ENCODE measurements at places on chromosomes 5 and 9.

- no peak for DNase-seq
Observed at GRCh38 chr9:91074866-91075265, 273.2 kb downstream of the SYK start.

DNA sequence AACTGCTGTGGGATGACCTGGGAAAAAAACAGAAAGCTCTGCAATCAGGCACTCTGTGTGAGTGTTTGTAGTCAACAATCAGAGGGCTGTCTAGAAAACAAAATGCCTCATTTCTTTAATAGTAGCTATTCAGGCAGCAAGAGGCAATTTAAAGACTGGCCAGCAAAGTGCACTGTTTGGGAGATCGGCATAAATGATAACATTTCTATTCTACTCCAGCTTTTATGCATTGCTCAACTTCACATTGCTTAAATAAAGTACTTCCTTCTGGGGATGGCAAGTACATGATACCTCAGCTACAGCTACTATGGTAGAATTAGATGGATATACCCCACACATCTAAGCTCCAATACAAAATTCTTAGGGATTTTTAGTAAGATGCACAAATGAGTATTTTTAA is 193.1 kb downstream of the DCP2 start:
- DNase-seq = no peak

DNA sequence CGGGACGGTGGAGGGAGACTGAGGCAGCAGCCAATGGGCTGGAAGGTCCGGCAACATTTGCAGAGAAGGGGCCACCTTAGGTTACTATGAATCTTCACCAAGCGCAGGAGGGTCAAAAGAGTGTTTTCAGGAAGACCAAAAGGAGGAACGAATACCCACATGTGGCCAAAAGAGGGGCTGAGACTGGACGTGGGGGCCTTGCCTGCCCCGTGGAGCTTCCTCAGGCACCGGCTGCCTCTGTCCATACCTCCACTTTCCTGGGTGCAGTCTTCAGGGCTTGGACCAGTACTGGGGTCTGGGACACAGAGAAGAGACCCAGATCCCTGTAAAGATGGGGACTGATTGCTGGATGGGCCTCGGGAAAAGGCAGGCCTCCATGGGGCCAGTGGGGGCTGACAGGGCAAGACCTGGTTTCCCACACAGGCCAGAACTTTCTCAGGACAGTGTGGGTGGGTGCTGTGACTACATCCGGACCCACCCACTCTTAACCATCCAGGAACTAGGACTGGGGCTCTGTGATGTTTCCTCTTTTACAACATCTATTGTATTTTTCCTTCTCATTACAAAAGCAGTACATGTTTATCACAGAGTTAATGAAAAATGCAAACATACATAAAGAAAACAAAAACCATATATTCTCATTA is 294.7 kb downstream of the ZSWIM6 start:
- no peak for DNase-seq

DNA sequence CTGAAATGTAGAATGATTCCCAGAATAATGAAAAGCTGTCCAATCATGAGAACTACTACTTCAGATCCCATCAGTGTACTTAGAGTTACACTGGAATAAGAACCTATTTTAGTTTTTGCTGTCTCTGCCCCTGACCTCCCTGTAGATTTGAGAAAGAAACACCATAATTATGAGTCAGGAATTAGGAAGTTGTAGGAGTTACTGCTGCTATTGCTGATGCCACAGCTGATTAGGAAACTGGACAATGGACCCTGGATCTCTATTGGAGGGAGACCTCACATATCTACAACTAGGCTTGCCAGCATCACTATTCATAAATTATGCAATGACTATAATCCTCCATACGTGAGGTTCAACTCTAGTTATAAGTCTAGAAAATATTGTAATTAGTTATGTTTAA is 48.8 kb upstream of the EDIL3 start:
- DNase-seq = no peak

DNA sequence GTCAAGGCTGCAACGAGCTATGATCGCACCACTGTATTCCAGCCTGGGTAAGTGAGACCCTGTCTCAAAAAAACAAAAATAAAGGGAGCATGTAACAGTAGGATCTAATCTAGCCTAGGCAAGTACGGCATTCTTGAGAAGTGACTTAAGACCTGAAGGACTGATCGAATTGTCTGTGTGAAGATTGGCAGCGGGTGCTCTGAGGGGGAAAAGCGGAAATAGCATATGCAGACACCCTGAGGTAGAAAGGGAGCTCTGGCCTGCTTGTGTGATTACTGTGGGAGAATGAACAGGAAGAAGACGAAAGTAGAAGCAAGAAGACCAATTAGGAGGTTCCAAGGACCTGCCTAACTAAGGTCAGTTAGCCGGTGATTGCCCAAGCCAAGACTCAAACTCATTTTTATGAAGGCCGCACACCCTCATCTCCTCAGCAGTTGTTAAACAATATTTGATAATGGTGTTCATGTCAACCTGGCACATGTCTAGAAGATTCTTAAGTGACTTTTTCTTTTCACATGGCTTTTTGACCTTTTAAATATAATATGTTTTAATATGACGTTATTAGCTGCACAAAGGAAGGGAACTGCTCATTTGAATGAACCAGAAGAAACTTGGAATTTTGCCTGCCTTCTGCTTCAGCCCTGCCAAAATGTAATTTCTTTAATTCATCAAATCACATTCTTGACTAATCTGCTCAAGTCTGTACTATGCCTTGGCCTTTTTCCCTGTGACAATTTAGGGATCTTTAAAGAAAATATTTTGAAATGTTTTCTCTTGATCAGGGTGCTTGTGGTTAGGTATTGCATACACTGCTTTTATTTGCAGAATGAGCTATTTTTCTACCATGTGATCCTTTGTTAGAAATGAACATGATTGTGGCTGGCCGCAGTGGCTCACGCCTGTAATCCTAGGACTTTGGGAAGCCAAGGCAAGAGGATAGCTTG is 289.2 kb upstream of the DMRT1 start:
- DNase-seq = no peak

- DNase-seq = no peak
Observed at GRCh38 chr9:125593581-125594222, 113.3 kb downstream of the MAPKAP1 start.

GRCh38 chr5:141528291-141528984 is 39.6 kb downstream of the PCDHGC5 start:
- DNase-seq = peak; percentile 53

DNA sequence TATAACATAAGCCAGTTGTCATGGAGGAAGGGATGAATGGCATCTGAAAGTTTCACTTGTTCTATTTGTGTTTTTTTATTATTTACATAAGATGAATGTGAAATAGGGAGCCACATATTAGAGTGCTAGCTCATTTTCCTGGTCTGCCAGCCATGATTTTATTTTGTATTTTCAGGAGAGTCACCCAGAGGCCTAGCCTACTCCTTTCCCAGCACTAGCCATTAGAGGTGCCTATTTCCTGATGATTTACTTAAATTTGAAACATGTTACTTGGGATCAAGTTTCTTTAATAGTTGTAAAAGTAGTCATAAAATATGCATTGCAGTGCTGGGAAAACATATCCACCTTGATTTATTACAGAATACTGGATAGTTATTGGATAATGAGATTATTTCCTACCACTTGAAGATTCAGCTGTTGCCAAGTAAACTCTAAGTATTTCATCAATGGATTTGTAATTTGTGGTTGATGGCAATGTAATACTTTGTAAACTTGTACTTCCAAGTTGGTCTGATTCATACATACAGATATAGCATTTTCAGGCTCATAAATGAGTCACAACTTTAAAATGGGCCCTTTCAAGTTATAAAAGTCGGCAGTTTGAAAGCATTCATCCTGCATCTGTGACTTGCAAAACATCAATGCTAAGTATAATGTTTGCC is 50.8 kb downstream of the KCNN2 start:
- no peak for DNase-seq

- no peak for DNase-seq
Observed at GRCh38 chr5:67059744-67060490, 136.7 kb downstream of the CD180 start.

- no peak for DNase-seq
Observed at GRCh38 chr5:106017243-106017857, 1653.4 kb downstream of the EFNA5 start.

GRCh38 chr5:158543539-158544387 is 556.0 kb downstream of the EBF1 start:
- peak; percentile 43 for DNase-seq

DNA sequence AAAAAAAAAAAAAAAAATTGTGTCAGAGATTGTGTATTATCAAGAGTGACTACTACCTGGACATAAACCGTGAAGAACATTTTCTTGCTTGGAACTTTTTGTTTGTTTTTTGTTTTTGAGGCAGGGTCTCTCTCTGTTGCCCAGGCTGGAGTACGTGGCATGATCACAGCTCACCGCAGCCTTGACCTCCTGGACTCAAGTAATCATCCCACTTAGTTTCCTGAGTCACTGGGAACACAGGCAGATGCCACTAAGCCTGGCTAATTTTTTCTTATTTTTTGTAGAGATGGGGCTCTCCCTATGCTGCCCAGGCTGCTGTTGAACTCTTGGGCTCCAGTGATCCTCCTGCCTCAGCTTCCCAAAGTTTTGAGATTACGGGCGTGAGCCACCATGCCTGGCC is 25.8 kb downstream of the DCP2 start:
- DNase-seq = no peak

DNA sequence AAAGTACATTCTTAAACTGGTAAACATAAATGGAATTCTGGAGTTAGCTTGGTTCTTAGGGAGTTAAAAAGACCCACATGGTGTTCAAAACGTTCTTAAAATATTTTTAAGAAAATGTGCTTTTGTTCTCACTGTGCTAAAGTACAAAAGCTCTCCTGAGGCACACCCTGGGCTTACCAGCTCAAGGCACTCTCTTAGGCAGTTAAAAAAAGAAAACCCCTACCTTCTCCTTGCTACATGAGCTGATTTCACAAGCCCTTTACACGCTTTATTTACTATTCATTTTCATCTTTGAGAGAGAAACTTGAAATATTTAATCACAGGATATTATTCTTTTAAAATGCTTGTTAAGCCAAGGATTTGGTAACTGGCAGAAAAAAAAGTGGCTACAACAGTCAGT is 723.3 kb upstream of the GRAMD2B start:
- DNase-seq = no peak

GRCh38 chr5:119379942-119380547 is 24.2 kb downstream of the TNFAIP8 start:
- no peak for DNase-seq

DNA sequence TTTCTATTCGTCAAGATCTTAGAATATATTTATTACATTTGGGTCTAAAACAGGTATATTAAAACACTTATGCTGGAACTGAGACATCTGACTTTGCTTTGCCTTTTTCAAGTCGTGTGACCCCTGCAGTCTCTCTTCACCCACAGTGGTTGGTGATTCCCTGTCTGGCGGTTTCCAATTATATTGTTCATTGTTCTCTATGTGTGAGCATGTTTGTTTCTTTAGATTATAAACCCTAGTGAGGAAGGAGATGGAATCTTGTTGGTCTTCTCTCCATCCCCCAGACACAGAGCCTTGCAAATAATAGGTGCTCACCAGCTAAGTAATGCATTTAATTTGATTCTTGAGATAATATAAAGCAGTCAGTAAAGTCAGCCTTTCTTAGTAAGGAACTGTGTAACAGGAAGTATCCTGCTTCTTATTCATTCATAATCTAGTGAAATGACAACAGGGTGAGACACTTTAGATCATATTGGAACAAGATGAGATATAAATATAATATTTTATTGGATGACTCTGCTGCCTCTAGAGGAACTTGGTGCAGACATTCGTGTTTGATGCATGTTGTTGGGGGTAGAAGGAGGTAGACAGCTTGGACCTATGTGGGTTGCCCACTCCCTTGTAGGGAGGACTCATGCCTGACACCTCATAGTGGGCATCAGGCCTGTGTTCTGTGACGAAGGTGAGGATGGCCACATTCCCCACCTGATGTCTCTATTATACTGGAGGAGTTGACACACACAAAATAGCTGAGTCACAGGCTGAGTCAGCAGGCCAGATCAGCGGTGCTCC is 88.1 kb downstream of the FGF1 start:
- peak; percentile 82 for DNase-seq

- no peak for DNase-seq
Observed at GRCh38 chr5:61706751-61707150, 374.7 kb downstream of the ZSWIM6 start.
